ENCODE measurements at places on chromosomes 3 and 15.

GRCh38 chr3:175105066-175105465 lies 245.9 kb downstream of the NAALADL2 start:
- no peak for DNase-seq

DNA sequence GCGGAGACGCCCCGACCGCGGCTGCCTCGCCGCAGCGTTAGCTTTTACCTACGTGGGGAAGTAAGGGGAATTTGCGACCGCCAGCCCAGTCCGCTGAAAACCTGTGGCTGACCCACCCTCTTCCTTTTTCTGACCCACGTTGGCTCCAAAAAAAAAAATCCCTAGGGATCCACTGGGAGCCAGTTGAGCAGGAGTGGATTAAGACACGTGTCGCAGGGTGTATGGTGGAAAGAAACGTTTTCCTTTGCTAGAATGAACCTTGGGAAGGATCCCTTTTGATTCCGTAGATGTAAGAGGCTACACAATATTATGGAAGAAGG lies 575 bp upstream of the PCYT1A start:
- peak; percentile 28 for DNase-seq

DNA sequence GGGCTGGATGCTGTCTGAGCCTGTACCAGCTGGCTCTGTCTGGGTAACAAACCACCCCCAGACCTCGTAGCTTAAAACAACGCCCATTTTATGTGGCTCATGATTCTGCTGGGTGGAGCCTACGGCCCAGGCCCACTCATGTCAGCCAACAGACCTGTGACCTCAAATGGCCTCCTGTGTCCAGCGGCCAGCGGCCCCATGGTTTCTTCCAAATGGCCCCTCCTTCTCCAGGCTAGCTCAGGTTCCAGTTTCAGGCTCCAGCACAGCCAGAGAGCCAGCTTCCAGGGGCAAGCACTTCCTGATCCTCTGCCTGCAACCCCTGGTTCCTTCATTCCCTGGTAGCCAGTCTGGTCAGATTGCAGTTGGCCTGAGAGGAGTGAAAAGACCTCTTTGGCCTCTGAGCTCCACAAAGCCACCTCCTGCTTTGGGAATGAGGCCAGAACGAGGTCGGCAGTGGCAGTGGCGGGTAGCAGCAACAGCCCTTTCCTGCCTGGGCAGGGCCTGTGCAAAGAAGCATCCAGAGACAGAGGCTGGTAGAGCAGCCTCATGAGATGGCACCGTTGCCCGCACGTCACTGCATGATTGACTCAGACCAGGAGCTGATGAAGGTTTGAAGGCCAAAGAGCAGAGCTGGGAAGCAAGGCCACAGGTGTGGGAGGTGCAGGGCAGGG lies 21.0 kb upstream of the PLXNA1 start:
- no peak for DNase-seq

GRCh38 chr3:187352581-187353575 lies 15.3 kb upstream of the RTP4 start:
- DNase-seq, result no peak

DNA sequence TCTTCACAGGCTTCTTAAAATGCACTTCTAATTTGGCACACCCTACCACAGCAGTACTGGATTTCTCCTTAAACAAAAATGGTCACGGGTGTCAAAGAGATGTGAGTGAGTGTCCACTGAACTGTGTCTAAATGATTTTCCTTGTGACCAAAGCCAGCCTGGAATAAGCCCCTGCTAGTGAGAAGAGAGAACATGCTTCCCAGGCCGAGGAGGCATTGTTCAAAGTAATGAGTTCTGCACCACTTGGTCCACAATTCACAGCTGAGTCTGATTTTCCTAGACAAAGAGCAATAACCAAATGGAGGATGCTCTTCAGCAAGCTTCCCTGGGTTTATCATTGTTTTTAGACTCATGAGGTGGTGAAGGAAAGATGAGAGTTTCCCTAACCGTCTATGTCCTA lies 3.8 kb downstream of the PLCH1 start:
- no peak for DNase-seq

DNA sequence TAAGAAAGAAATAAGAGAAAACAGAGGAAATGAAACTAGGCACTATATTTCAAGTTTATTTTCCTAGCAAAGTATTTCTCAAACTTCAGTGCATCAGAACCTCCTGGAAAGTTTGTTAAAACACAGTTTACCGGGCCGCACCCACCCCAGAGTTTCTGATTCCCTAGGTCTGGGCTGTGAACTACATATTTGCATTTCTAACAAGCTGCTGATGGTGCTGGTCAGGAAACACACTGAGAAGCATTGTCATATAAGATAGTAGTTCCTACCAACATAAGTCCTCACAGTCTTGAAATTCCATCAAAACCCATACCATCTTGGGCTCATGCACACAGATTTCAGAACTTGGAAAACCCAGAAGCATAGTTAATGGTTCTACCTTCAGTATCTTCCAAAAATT lies 8.3 kb downstream of the SLC9A9 start:
- no peak for DNase-seq

DNA sequence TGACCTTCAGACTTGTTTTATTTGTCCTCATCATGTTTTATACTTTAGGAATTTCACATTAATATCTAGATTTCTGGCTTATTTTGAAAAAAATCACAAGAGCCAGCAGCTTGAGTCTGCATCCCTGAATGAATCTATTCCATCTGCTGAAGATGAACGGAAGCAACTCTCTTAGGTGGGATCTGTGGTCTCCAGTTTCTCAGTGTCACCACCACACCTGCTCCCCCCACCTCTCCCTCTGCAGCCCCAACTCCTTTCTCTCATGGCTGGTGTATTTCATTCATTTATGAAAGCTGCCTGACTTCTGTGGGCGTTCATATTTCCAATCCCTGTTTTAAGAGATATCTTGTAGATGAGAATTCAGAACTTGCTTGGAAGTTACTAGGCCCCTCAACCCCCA lies 102.1 kb upstream of the AGBL1 start:
- no peak for DNase-seq

DNA sequence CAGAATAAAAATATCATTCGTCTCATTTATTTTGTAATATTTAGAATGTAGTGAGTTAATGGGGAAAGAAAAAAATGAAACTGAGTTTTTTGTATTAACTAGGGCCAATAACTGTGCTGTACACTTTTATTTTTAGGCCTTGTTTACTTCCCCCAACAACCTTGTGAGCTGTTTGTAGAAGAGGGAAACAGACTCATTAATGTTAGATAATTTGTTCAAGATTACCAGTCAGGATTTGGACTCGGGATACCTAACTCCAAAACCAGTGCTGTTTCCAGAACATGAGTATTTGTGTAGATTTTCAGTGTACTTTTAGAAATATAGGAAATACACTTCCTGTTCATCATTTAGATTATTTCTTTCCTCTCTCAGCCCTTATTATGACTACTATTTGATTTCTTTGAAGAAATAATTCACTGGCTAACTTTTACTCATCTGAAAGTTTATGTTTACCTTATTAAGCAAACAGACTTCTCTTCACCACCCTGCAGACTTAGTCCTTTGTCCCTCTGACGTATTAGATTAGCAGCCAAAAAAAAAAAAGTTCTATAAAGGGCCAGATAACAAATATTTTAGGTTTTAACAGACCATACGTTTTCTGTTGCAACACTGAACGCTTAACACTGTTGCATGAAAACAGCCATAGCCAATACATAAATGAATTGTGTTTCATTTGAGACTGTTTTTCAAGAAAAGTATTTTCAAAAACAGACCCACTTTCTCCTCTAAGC lies 192.5 kb upstream of the CGNL1 start:
- no peak for DNase-seq

DNA sequence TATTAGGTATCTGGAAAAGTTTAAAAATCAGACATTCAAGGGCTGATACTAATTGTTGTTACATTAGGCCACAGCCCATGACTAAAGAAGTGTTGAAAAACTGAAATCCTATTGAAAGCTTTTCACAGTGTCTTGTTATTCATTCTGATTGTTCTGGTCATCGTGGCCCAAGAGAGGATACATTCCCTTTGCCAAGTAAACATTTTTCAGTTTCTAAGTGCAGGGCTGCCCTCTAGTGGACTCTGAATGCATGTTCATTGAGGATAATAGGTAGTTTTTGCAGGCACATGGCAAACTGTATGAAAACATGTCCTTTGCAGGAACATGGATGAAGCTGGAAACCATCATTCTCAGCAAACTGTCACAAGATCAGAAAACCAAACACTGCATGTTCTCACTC lies 181.1 kb downstream of the MYRIP start:
- no peak for DNase-seq

DNA sequence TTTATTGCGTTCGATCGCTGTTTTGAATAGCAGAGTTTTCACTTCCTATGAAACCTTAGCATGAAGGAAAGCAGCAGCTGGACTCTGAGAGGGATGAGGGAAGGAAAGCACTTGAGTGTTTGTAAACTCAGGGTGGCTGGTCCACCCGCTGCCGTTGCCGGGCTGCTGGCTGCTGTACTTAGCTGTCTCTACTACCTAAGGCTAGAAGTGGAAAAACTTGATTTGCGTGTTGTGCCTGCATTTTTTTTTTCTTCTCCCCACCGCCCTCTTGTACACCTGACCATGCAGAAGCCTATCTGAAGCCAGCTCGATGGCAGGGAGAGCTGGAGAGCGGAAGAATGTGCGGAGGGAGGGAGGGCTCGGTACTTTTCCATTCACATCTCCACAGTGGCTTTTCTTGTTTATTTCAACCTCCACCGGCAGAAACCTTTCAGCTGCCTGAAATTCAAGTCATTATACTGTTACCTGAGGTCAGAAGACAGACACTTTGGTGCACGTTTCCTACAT lies 4.8 kb upstream of the BCL6 start:
- no peak for DNase-seq

GRCh38 chr3:41893977-41894376 lies 67.9 kb downstream of the ULK4 start:
- peak; percentile 23 for DNase-seq

DNA sequence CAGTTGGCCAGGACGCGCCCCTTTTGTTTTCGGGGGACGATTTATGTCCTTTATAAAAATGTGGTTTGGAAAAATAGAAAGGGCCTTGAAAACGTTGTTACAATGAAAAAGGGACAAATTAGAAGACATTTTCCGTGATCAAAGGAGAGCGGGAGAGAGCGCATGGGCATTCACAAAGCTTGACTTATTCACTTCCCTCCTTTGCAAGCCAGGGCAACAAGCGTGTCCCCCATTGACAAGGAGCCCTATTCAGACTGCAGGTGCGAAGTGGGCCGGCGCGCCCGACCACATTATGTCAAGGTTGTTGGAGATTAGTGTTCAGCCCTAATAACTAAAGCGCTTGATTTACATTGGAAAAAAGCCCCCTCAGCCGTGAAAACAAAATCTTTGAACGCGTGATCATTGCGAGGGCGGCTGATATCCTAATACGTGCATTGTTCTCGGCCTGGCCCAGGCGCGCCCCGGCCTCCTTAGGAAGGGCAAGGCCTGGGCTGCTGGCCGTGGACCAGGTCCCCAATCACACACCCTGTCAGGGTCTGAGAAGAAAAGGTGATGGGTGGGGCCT lies 25.9 kb downstream of the ZIC4 start:
- DNase-seq, result no peak

DNA sequence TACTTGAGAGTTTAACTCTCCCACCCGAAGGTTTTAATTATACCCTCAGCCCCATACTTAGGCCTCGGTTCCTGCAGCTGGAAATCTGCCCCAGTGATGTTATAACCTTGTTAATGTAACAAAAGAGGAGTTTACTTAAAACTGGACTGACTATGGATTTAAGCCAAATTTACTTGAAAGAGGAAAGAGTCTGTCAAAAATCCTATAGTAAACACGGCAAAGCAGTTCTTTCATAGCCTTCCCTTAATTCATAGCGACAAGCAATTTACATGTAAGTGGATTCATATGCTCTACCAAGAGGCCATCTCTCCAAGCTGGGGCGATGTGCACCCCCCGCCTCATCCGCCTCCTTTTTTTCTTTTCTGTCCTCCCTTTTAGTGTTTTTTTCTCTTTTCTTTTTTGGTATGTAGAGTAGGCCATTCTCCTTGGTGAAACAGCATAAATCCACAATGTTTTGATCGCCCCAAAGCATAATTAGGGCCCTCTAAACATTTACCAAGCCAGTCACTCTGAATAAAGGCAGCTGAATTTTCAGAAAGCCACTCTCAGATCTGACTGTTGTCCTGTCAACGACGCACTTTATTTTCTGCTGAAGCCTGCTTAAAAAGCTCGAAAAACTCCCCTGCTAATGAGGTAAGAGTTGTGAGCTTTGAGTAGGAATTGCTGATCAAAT lies 373.1 kb upstream of the WNT5A start:
- no peak for DNase-seq

DNA sequence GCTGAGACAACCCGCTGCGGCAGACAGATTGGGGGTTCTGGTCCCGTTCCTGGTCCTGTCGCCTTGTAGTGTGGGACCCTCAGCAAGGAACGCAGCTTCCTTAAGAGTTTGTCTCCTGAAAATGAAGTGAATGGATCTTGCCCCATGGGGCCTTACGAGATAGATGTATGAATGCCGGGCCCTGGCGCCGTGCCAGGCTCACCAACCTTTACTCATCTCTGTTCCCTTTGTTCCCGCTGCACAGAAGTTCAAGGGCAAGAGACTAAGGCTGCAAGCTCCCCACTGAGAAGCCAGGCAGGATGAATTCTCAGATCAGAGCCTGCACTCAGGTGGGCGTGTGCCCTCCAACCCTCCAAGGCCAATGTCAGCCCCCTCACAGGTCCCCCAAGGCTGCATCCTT lies 162.7 kb upstream of the IQSEC1 start:
- no peak for DNase-seq

GRCh38 chr3:125045965-125046364 lies 9.8 kb downstream of the HEG1 start:
- no peak for DNase-seq

DNA sequence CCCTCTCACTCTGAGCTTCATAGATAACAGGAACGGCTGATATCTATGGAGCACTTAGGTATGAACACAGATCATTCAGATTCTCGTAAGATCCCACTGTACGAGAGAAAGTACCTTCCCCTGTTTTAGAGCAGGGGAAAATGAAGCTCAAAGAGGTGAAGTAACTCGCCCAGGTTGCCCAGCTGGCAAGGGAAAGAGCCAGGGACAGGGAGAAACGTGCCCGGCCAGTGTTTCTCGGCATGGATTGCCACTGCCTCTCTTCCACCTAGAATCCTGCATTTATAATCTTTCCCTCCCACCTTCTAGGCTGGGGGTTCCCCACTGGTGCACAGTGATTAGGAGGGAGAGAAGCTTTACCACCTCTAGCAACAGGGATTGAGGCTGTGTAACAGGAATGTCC lies 39.0 kb downstream of the EHD4 start:
- DNase-seq, result no peak

GRCh38 chr15:39909007-39909406 lies 11.1 kb downstream of the GPR176 start:
- no peak for DNase-seq

DNA sequence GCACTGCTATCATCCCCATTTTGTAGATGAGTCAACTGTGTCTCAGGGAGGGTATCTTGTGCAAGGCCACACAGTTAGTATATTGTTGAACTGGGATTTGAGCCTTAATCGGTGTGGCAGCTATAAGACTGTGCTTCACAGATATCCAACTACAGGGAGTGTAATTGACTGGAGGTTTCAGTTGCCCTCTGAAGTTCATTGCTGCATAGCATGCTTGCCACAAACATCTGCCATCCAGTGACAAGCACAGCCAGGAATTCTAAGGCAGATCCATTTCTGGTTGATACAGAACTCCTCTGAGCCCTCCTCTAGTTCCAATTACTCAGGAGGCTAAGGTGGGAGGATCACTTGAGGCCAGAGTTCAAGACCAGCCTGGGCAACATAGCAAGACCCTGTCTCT lies 16.4 kb downstream of the FSD2 start:
- DNase-seq, result no peak

- DNase-seq, result no peak
These were observed 189.8 kb upstream of the TBC1D5 start for GRCh38 chr3:17932136-17932771.
